ENCODE measurements at places on chromosomes 12 and 14.

GRCh38 chr14:59863806-59864525 lies 6.6 kb downstream of the RTN1 start:
- DNase-seq = no peak

- DNase-seq = peak; percentile 93
These were observed 19.3 kb upstream of the KRT7 start for GRCh38 chr12:52213564-52214420.

GRCh38 chr14:73752297-73752992 lies 38.3 kb upstream of the PNMA1 start:
- no peak for DNase-seq

GRCh38 chr14:92659765-92660561 lies 88.5 kb downstream of the LGMN start:
- DNase-seq = no peak

DNA sequence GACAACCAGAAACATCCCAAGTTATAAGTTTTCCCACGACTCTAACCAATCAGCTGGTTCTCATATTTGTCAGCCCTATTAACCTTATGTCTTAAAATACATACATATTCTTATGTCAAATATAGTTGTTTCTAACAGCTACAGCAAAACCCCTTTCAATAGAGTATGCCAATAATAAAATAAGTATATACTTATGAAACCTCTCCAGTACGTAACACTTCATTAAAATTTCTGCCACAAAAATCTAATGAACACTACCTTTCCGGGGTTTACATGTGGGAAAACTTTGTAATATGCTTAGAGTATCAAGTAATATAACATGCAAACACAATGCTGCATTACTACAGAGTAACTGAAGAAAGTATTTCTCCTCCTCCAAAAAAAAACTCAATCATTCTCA lies 1.8 kb downstream of the LRP6 start:
- no peak for DNase-seq

DNA sequence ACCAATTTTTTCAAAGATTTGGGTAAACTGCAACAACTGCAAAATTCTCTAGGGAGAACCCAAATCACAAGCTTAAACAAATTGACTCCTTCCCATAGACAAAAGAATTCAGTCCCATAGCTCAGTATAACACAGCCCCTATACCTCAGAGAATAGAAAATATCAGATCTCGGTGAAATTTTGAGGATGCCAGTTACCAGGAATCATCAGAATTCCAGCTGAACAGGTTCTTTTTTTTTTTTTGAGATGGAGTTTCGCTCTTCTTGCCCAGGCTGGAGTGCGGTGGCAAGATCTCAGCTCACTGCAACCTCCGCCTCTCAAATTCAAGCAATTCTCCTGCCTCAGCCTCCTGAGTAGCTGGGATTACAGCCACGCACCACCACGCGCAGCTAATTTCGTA lies 36.7 kb downstream of the ZFYVE1 start:
- no peak for DNase-seq

- no peak for DNase-seq
These were observed 153.4 kb upstream of the PDZRN4 start for GRCh38 chr12:41034686-41035085.

- no peak for DNase-seq
These were observed 20.9 kb downstream of the ISCA2 start for GRCh38 chr14:74514471-74514941.

GRCh38 chr14:23089498-23090253 lies 5.3 kb downstream of the ACIN1 start:
- no peak for DNase-seq

Data from pancreas (tissue), 10 donors.